ENCODE measurements at places on chromosomes 3 and 15.

- no peak for DNase-seq
Observed at GRCh38 chr15:100670505-100671021, 68.2 kb downstream of the ASB7 start.

DNA sequence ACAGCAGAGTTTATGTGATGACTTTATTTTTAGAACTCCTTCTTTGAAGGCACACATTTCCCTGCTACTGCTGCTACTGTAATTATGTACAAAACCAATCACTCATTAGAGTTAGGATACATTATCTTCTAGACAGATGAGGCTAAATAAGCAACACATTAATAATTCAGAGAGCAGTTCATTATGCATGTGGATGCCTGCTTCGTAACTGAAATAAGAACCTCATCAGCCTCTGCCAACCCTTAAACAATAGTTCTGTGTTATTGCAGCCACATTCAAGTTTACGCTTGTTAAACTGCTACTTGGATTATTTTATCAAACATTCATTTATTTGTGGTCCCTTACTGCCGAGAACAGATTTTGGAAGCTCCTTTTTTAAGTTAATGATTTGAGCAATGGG lies 52.5 kb upstream of the C15orf61 start:
- DNase-seq = peak; percentile 18

DNA sequence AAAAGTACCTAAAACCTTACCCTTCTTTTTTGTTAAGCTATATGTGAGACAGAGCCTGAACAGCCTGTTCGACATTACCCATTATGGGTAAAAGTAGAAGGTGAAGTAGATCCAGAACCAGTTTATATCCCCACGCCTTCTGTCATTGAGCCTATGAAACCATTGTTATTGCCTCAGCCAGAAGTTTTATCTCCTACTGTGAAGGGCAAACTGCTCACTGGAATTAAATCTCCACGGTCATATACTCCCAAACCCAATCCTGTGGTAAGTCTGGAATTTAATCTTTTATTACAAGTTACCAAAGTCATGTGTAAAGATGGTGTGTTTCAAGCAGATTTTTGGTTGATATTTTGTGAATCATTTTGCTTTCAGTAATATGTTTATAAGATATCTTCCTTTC lies 47.1 kb upstream of the MAPKBP1 start:
- DNase-seq = no peak

GRCh38 chr3:58258392-58259055 lies 20.9 kb downstream of the ABHD6 start:
- no peak for DNase-seq

DNA sequence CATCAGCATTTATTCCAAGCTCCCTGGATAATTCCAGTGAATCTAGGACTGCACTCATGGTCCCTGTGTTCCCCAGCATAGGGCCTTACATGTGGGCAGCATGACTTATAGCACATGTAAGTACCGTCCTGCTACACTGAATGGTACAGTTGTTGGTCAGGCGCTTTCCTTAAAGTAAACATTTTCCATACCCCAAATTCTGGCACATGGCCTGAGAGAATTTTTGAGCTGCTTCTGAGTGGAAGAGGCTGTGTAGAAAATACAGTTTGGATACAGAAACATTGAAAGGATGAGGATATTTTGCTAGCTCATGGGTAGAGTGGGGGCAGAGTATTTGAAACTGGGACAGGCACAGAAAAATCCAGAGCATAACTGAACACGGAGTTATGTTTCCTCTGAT lies 27.6 kb downstream of the CORO2B start:
- no peak for DNase-seq

DNA sequence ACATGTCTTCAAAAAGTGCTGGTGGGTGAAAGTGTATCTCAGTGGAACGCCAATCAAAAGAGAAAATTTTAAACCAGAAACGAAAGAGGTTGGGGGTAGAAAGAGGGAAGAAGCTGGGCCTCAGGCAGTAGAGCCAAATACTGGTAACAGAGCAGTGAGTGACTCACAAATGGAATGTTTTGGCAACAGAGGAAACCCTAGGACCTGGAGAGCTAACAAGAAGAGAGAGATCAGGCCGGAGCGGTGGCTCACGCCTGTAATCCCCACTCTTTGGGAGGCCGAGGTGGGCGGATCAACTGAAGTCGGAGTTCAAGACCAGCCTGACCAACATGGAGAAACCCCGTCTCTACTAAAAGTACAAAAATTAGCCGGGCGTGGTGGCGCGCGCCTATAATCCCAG lies 450.8 kb upstream of the NAALADL2 start:
- DNase-seq = no peak

- DNase-seq = no peak
Observed at GRCh38 chr15:42803436-42803835, 66.5 kb upstream of the CDAN1 start.

- DNase-seq = no peak
Observed at GRCh38 chr15:70375586-70375985, 277.9 kb upstream of the TLE3 start.

DNA sequence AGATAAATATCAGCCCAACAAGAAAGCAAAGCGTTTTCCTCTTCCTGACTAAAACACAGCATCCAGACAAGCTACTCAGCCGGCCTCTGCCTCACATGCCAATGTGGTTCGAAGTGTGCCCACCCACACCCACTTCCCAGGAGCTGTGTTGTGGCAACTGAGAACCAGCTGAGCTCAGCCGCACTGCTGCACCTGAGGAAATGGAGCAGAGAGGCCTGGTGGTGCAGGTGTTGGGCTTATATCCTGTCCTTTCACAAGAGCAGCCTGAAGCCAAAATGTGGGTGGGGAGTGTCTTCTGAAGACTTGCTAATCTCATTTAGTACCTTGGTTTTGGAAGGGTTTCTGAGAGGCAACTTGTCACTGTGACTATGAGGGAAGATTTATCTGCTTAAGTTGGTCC lies 23.0 kb upstream of the RETNLB start:
- DNase-seq = no peak

GRCh38 chr3:54355800-54356199 lies 233.4 kb downstream of the CACNA2D3 start:
- DNase-seq = no peak

DNA sequence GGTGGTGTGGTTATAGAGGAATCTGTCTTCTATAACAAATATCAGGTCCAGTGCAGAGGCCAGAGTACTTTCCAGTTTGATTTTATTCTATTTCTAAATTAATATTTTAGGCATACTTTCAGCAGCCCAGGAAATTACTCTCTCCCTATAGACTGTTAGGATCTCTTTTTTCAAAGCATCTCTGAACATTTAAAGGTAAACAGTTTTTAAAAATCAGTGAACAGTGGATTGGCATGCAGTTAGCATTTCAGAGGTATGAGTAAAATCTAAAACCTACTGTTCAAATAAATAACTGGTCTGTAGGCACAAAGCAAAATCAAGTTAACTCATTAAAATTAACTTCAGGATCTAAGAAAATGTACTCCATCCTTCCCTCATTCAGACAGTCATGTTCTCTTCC lies 3.0 kb downstream of the ZBED2 start:
- no peak for DNase-seq

- no peak for DNase-seq
Observed at GRCh38 chr15:52496776-52497470, 31.8 kb downstream of the MYO5A start.

DNA sequence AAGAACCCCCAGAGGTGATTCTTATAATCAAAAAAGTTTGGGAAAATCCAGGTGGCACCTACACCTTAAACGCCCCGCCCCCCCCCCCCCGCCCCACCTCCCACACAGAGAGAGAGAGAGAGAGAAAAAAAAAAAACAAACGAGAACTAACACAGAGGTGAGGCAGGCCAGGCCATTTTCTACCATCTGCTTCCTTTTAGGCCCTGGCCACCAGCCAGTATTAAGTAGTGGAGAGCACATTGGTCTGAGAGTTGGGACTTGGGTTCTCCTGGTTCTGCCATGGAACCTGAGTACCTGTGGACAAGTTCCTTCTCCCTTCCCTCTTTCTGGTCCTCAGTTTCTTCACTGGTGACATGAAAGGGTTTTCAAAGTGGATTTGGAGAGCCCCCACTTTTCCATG lies 60.6 kb downstream of the SLC6A11 start:
- no peak for DNase-seq

DNA sequence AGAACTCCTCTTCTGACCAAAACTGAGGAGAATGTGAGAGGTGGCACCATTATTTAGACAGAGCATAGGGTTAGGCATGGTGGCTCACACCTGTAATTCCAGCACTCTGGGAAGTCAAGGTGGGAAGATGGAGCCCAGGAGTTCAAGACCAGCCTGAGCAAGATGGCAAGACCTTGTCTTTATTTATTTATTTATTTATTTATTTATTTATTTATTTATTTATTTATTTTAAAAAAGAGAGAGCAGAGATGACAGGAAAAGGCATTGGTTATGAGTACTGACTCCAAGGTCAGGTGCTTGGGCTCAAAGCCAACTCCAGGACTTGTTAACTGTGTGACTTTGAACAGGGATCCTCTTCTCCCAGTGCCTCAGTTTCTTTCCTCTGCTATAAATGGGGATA lies 217.7 kb downstream of the MEX3B start:
- DNase-seq = no peak

- no peak for DNase-seq
Observed at GRCh38 chr15:100061944-100062343, 279.8 kb downstream of the ADAMTS17 start.

DNA sequence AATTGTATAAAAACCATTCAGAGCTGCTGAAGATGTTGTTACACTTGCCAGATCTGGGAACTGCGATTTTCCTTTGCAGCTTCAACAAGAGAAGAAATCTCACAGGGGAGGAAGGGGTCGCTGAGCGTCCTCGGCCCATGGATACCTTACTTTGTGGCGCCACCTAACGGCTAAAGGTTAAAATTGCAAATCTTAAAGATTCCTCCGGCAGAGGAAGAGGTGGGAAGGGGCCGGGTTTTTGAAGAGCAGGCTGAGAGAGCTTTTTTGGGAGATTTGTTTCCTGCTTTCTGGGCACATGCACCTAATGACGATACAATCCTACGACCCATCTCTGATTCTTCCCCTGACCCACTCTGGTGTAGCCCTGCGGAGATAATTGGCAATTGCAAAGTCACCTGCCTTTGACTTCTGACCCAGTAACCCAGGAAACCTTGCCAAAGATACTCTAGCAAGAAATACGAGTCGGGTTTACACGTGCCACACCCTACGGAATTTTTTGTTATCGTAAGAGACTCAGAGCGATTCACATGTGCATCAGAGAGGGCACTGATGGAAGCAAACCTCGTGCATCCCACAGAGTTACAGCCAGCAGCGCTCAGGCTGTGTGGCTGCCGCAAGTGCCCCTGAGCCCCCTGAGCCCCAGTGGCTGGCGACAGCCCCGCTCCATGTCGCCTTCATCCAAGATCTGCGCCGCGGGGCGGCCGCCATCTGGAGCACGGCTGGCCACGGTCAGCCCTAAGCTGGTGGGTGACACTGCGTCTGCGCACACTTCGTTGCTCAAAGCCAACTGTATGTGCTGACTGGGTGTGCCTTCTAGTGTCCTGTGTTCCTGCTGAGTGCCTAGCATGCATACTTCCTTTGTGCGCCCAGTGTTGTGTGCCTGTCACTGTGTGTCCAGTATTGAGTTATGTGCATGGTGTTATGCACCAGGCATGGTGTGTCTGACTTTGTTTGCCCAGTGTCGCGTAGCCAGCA lies 55.2 kb upstream of the CHRNA7 start:
- DNase-seq = peak; percentile 82

GRCh38 chr3:46749129-46749528 lies 31.5 kb upstream of the PRSS50 start:
- no peak for DNase-seq

DNA sequence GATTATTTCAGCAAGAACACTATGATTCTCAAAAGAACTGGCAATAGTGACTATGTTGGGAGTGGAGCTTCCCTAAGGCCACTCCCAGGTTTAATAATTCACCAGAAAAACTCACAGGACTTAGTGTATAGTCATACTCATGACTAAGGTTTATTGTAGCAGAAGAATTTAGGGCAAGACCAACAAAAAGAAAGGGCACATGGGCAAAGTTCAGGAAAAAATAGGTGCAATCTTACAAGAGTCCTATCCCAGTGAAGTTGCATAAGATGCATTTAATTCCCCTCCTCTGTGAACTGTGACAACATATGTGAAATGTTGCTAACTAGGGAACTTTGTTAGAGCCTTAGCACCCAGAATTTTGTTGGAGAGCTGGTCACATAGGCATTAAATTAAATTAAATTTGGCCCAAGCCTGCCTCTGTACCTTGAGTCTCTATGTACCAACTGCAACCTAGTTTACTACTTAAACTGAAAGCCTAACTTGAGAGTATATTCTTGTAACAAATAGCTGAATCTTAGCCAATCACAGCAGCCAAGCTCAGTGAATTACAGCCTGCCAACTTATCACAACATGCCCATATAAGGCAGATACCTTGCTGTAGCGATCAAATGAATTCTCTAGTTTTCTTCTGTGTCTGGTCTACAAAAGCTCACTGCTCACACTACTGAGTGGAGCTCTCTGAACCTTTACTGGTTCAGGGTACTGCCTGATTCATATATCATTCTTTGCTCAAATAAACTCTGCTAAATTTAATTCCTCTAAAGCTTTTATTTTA lies 386.2 kb upstream of the ARHGEF26 start:
- no peak for DNase-seq

DNA sequence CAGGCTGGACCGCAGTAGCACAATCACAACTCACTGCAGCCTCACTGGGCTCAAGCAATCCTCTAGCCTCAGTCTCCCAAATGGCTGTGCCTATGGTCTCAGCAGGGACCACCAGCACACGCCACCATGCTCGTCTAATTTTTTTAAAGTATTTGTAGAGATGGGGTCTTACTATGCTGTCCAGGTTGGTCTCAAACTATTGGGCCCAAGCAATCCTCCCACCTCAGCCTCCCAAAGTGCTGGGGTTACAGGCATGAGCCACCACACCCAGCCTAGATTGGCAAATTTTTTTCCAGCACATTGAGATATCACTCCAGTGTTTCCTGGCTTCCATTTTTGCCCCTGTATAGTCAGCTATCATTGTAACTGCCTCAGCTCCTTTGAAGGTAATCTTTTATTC lies 18.3 kb downstream of the TBC1D5 start:
- no peak for DNase-seq

- no peak for DNase-seq
Observed at GRCh38 chr3:165814380-165814779, 22.8 kb downstream of the BCHE start.

- DNase-seq = no peak
Observed at GRCh38 chr3:62885136-62885535, 9.9 kb upstream of the CADPS start.

DNA sequence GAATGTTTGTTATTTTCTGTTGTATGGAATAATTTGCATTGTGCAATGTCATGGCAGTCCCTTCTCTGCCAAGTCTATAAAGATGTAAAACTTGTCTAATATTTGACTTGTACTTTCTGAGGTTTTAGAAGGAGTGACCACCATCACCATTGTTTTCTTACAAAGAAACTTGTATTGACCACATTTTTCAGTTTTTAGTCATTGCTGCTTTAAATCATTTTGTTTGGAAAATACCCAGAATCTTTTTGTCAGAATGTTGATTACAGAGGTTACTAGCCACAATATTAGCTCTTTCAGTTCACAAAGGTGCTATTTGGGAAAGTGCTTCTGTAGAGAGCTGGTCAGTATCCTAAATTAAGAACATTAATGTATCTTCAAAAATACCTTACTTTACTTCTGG lies 532.4 kb upstream of the GBE1 start:
- no peak for DNase-seq

GRCh38 chr15:66631616-66632263 lies 65.9 kb upstream of the LCTL start:
- no peak for DNase-seq

- no peak for DNase-seq
Observed at GRCh38 chr3:122415104-122415744, 638 bp downstream of the WDR5B start.

All from midbrain (tissue), 1 donor.